ENCODE measurements at places on chromosomes 7 and 10. TPM values are rescaled to one million over a fixed set of nuclear protein-coding genes. Genes with fewer than 3 reads are reported as not detected.

The AGR2 gene
- not detected for total RNA-seq

The LRRC18 gene
- not detected for total RNA-seq

The ZNF727 gene
- total RNA-seq, result 0.44 TPM

The OR9A2 gene
- total RNA-seq, result not detected

The CALHM3 gene
- total RNA-seq, result not detected

The PRLHR gene
- not detected for total RNA-seq

The WNT2 gene
- total RNA-seq, result not detected

The FGFR2 gene
- not detected for total RNA-seq

The TMEM236 gene
- total RNA-seq, result not detected

The PRXL2A gene
- 17.6 TPM for total RNA-seq

The ACSM6 gene
- total RNA-seq, result not detected

The FBXO24 gene
- total RNA-seq, result 1.5 TPM

Measured in activated naive CD4-positive, alpha-beta T cell treated with anti-CD3 and anti-CD28 coated beads for 36 hours (primary cell).